ENCODE measurements at places on chromosomes 3 and 15. TPM values are rescaled to one million over a fixed set of nuclear protein-coding genes. Genes with fewer than 3 reads are reported as not detected.

The CD276 gene
- polyA plus RNA-seq = 149 TPM

DNA sequence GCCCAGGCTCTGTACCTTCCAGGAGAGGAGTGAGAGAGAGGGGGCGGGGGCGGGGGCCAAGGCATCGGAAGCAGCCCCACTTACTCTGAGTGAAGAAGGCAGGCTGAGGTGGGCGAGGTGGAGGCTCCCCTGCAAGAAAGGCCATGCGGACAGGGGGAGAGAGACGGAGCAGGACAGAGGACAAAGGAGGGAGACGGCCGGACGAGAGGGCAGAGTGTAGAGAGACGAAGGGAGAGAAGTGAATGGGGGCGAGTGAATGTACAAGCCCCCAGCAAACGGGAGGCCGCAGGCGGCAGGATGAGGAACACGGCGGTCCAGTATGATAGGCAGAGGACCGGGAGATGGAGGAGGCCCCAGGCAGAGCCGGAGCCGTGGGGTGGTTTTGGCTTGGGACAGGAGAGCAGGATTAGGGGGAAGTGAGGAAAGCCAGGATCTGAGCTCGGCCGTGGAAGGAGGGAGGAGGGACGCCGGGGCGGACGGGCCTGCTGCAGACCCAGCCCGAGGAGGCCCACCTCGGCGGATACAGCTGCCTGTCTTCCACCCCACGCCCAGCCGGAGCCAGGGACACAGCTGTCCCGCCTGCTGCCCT is 38.8 kb downstream of the TNK2 start:
- no peak for DNase-seq

GRCh38 chr3:193563426-193563825 is 8.7 kb upstream of the ATP13A4 start:
- no peak for DNase-seq

GRCh38 chr3:8485943-8486342 is 15.7 kb upstream of the LMCD1 start:
- DNase-seq = no peak

DNA sequence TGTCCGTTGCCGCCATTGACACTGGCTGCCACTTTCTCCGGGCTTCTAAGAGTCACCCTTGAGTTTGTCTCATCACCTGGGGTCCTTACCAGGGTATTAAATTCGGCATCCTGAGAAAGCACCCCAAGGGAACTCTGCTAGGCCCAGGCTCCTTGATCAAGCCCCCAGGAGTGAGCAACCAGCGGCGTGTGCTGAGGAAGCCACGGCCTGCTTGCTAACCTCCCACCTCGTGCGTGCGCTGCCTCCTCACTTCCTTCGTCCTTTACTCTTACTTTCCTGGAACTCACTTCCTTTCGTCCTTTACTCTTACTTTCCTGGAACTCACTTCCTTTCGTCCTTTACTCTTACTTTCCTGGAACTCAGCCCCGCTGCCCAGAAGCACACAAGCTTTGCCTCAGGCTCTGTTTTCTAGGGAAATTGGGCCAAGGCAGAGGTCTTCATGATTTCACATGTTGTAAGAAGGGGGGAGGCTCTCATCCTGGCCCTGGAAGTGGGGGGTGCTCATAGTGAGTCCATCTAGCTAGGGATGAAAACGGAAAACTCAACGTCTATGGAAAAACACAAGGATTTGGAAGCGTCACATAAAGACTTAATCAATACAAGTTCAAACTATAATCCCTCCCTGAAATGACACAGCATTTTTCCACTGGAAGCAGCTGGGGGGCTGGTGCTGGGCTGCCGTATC is 36.7 kb upstream of the BDH1 start:
- DNase-seq = no peak

GRCh38 chr3:40306336-40306735 is 3.2 kb upstream of the EIF1B start:
- no peak for DNase-seq

- DNase-seq = no peak
Observed at GRCh38 chr3:32551496-32551895, 19.2 kb downstream of the DYNC1LI1 start.

GRCh38 chr15:86611417-86612040 is 531.9 kb downstream of the AGBL1 start:
- no peak for DNase-seq

DNA sequence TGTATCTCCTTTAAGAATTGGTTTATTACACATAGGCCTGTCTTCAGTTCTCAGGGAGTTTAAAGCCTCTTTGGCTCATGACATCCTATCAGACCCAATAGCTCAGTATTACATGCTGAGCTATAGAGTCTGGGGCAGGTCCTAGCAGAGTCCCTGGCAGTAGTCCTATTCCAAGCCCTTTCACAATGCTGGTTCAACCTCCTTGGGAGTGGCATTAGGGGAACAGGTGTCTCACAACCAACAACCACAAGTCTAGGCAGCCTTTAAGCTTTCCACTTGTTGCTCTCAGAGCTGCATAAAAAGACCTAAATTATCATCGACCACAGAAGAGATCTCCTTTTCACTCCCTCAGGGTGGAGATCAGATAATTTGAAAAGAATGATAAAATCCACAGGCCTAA is 22.8 kb upstream of the C2CD4B start:
- no peak for DNase-seq

GRCh38 chr3:111735243-111735758 is 123.8 kb upstream of the PHLDB2 start:
- no peak for DNase-seq

DNA sequence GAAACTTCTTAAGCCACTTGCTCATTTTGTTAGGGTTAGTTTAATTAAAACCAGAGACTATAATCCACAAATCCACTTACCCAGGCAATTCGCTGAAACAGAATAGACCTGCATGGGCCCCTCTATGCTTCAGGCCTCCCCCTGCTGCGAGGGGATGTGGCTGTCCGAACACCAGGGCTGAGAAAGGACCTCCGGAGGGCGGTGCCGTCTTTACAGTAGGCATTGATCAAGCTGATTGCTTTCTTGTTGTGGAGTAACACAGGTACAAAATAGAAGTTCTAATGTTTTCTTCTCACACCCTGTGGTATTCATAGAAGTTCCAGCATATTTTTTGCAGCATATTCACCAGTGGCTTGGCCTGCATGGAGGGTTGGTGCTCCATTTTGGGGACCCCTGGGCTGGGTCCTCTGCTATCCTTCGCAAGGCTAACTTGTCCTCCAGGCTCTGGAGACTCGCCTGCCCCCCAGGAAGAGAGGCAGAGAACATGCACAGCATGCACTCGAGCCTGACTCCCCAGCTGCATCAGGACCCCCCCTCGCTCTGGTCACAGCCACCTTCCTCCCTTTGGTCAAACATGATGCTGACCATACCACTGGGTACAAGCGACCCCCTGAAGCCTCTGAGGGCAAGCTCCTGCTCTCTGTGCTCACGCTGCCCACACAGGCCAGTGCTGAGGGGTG is 55.3 kb downstream of the TPRA1 start:
- no peak for DNase-seq

GRCh38 chr15:77375133-77375532 is 44.8 kb downstream of the PEAK1 start:
- no peak for DNase-seq

DNA sequence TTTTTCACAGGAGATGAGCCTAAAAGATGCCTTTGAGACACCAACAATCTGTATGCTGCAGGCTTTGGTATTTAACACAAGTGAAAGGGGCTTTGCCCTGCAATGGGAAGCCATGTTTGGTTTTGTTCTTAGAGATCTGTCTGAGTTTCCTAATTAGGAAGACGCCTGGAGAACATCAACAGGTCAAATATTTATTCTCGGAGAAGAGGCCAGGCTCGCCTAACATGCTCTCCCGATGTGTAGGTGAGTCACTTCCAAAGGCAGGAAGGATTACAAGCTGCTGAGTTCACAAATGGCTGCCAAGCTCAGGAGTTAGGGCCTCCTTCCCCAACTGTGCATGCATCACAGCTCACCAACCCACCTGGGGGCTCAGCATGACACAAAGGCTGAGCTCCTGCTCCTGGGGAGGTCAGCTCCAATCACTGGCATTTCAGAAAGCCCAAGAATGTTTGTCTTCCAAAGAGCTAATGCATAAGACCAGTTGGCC is 119.5 kb upstream of the PRICKLE2 start:
- no peak for DNase-seq

DNA sequence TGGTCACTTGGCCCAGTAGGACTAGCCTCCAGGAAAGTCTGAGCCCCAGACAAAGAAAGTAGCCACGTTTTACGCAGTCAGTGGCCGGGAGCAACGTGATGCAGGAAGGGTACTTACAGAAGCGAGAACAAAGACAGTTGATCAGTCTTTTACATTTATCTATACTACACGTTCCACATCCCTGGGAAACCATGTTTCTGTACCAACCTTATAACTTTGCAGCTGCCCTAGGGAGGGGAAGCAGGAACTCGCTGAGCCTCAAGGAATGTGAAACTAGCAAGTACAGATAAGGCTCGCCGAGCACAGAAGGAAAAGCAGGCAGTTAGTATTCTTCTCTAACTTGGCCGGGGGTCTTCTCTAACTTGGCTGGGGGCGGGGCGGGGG is 3.4 kb upstream of the KNL1 start:
- DNase-seq = no peak

DNA sequence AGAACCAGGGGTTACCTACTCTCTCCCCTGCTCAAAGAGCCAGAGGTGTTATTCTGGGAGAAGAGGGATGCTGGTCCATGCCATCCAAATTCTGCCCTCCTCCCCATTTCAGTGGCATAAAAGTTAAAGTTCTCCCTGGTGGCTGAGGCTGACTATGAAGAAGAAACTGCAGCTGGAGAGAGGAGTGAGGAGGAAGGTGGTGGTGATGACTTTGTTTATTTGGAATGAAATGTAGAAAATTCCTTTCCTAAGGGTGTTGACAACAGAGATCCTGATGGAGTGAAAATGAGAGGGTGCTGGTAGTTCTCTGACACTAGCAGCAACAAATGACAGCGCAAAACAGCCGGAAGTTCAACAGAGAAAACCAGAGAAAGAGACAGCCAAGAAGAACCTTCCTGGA is 100.4 kb downstream of the PCCB start:
- no peak for DNase-seq

The EEFSEC gene
- 19.5 TPM for polyA plus RNA-seq

The C15orf62 gene
- 2.1 TPM for polyA plus RNA-seq

DNA sequence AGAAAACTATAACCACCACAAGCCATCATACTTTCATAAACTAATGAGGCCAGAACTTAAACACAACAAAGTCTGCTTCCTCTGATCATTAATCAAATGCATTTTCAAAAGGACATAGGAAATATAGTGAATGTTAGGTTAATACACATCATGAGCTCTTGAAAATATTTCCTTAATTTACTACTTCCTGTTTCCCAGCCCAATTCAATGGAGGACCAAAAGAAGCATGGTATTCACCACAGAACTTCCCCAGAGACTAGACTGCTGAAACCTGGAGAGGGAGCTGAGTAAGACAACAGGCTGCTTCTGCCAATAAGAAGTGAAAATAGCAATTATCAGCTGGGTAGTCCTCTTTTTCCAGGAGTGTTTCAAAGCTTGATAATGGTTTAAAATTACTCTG is 250.3 kb downstream of the ULK4 start:
- DNase-seq = no peak

The PRSS50 gene
- polyA plus RNA-seq = 2.9 TPM

The REC114 gene
- not detected for polyA plus RNA-seq

DNA sequence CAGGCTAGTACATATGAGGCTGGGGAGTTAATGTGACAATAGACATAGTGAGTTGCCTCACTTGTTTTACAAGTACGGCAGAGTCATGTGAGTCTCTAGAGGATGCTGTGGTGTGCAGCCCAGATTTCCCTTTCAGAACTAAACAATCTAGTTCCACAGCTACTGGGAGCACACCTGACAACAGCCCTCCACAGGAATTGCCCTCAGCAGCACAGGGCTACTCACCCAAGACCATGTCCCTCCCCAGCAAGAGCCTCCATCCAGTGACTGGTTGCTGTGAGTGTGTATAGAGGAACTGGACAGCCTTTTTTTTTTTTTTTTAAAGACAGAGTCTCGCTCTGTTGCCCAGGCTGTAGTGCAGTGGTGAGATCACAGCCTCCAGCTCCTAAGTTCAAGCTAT is 40.2 kb upstream of the UBE2E2 start:
- no peak for DNase-seq

- no peak for DNase-seq
Observed at GRCh38 chr3:128466840-128467541, at the start of gene DNAJB8. DNAJB8 (minus strand) TSS chr3:128466890; CDS start chr3:128463245, 3,645 bp downstream.

- DNase-seq = no peak
Observed at GRCh38 chr15:40064231-40064894, 25.4 kb upstream of the SRP14 start.

The MCF2L2 gene
- polyA plus RNA-seq = 0.62 TPM

The XXYLT1 gene
- 35.5 TPM for polyA plus RNA-seq

GRCh38 chr15:66290518-66290917 is 2.9 kb upstream of the DIS3L start:
- no peak for DNase-seq

The MUC4 gene
- 0.65 TPM for polyA plus RNA-seq

The SLC6A20 gene
- 0.33 TPM for polyA plus RNA-seq

GRCh38 chr3:149487598-149488197 is 13.2 kb downstream of the TM4SF4 start:
- DNase-seq = no peak

The FBXW12 gene
- 0.65 TPM for polyA plus RNA-seq

GRCh38 chr3:171333784-171334464 is 126.3 kb downstream of the TNIK start:
- no peak for DNase-seq

The RHOA gene
- 521 TPM for polyA plus RNA-seq

The MUC20 gene
- 16.3 TPM for polyA plus RNA-seq

DNA sequence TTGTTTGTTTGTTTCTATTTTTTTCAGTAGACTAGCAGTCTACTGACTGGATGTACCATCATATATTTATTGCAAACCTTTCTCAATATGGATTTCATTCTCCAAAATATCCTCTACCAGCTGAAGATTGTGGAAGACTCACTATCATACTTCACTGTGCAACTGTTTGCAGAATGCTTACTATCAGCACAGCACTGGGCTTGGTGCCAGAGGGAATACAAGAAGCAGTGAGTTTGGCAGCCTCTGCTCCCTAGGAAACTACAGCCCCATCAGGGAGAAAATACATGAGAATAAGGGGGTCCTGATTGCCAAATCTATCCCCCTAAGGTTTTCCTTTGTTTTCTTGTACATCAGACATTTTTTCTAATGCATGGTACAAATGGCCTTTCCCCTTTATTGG is 27.5 kb downstream of the AQP9 start:
- no peak for DNase-seq

The TMEM41A gene
- 31.5 TPM for polyA plus RNA-seq

- peak; percentile 29 for DNase-seq
Observed at GRCh38 chr3:78659386-78659987, 1108.3 kb downstream of the ROBO1 start.

DNA sequence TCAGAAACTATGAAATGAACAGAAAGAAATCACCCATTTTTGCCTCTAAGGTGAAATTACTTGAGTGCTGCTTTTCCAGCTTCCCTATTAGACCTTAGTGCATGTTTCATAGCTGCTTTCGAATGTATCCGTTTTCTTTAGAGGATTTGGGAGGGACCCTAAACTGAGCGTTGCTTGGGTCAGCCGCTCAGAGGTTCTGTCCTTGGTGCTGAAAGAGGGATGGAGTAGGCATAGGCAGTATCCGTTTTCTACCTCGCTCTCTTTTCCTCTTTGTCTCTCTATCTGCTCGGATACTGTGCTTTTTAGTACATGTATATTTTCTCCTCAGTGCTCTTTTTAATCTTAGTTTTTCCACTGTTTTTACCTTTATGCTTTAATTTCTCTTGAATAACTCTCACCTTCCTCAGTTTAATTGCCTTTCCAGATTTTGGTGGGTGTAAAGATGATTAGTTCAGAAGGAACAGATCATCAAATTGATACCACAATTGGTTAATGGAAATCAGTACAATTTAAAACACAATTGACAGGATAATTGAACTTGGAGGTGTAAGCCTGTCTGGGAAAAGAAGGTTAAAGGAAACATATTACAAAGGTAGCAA is at the start of gene DRD3:
Gene DRD3, minus strand, starts transcription at position 283 of the 599 bp plus-strand sequence. CDS start 7,060 bp downstream, outside the sequence.
- peak; percentile 75 for DNase-seq

All from renal cortex interstitium (tissue), 15 donors.